Neural crest cell (in vitro differentiated cells): ENCODE measurements at places on chromosomes 13 and 19.

DNA sequence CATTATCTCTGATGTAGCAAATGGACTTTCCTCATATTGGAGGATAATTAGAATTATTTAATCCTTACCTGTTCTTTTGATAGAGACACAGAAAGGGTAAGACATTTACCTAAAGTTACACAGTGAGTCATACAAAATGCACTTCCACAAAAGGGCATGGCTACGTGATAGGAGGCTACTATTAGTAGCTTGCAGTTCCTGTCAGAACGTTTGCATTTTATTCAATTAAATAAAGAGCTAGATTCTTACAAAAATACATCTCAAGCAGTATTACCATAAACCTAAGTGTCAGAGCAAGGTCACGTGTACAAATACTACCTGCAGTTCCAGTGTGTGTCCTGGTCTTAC lies 120.6 kb downstream of the ESD start:
- no peak for DNase-seq

DNA sequence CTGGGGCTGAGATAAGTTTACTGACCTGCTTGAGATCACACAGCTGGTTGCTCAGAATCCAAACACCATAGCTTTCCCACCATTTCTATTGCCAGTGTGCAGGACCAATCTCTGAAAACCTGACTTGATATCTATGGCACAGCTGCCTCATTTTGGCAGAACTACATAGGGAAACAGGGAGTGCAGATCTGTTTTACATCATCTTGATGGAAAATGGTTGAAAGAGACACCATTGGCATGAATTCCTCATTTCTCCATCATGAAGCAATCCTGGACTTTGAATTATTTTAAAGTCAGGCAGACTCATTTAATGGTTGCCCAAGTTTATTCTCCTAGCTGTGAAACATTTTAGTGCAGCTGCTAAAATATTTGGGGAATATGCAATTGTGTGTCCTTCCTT lies 1628.2 kb upstream of the SLC10A2 start:
- DNase-seq: no peak

- DNase-seq: no peak
Measured at GRCh38 chr13:73190477-73190876, 131.7 kb downstream of the KLF5 start.

- DNase-seq: no peak
Measured at GRCh38 chr13:48505597-48506091, 27.2 kb downstream of the RCBTB2 start.

GRCh38 chr13:65095161-65096082 lies 2134.7 kb downstream of the PCDH9 start:
- no peak for DNase-seq

GRCh38 chr13:89455741-89456140 lies 1784.6 kb downstream of the SLITRK5 start:
- DNase-seq: no peak

GRCh38 chr19:10639836-10640235 lies 14.3 kb upstream of the ILF3 start:
- DNase-seq: no peak

DNA sequence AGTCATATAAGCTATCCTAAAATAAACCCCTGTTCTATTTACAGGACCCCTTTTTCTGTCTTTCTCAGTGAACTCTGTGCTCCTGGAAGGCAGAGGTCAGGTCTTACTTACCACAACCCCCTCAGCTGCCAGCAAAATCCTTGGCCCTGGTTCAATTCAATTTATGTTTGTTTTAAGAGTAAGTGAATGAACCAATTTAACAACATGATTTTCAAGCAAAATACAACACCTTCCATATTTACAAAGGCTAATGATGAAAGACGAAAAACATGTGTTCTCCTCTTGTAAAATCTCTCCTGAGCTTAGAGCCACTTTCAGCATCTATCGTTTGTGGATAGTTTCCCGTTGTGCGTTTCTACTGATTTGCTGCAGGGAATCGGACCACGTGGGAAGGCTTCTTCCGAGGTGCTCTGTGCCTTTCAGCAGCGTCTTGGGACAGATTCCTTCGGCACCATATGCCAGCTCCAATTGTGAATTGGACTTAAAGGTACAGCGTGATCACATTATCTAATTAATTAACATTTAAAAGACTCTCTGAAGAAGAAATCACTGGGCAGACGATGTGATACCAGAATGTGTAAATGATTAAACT lies 411.7 kb downstream of the IRS2 start:
- DNase-seq: no peak

GRCh38 chr19:28556371-28556770 lies 656.6 kb downstream of the UQCRFS1 start:
- no peak for DNase-seq

DNA sequence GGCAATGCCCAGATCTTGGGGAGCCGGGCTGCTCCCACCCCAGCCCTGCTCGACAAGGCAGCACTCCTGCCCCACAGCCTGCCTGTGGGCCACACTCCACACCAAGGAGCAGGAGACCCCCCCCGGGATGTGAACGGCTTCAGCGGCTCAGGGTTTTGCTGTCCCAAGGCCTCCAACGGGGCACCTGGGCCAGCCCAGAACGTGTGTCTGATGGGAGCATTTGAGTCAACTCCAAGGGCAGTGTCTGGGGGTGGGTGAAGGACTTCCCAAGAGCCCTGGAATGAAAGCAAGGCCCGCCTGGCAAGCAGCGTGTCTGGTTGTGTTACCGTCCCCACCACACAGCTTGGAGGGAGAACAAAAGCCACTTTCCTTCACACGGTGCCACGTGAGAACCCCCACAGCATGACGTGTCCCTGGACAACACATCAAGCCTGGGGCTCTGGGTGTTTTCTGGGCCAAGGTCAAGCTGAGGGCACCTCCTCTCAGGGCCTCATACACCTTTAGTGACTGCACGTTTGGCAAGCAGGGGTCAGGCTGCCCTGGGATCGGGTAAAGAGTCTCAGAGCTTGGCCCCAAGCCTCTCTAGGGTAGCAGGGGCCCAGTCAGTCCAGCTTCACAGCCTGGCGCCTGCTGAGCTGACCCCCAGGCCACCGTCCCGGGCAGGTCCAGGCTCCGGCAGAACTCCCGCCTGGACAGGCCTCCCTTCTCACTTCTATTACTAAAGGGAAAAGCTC lies 6.0 kb downstream of the C13orf46 start:
- DNase-seq: no peak

- DNase-seq: no peak
Measured at GRCh38 chr13:76048675-76049375, 412.7 kb downstream of the LMO7 start.
